ENCODE measurements at places on chromosomes 6 and 20.

DNA sequence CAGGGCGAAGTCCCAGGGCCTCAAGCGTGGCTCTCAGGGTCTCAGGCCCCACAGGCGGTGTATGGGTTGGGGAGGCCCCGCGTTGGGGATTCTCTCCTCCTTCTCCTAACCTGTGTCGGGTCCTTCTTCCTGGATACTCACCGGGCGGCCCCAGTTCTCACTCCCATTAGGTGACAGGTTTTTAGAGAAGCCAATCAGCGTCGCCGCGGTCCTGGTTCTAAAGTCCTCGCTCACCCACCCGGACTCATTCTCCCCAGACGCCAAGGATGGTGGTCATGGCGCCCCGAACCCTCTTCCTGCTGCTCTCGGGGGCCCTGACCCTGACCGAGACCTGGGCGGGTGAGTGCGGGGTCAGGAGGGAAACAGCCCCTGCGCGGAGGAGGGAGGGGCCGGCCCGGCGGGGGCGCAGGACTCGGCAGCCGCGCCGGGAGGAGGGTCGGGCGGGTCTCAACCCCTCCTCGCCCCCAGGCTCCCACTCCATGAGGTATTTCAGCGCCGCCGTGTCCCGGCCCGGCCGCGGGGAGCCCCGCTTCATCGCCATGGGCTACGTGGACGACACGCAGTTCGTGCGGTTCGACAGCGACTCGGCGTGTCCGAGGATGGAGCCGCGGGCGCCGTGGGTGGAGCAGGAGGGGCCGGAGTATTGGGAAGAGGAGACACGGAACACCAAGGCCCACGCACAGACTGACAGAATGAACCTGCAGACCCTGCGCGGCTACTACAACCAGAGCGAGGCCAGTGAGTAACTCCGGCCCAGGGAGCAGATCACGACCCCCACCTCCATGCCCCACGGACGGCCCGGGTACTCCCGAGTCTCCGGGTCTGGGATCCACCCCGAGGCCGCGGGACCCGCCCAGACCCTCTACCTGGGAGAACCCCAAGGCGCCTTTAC is at the start of gene HLA-G:
HLA-G (plus strand) TSS at position 247 of the 892 bp plus-strand sequence; CDS start at position 267, 20 bp downstream.
- no peak for DNase-seq

DNA sequence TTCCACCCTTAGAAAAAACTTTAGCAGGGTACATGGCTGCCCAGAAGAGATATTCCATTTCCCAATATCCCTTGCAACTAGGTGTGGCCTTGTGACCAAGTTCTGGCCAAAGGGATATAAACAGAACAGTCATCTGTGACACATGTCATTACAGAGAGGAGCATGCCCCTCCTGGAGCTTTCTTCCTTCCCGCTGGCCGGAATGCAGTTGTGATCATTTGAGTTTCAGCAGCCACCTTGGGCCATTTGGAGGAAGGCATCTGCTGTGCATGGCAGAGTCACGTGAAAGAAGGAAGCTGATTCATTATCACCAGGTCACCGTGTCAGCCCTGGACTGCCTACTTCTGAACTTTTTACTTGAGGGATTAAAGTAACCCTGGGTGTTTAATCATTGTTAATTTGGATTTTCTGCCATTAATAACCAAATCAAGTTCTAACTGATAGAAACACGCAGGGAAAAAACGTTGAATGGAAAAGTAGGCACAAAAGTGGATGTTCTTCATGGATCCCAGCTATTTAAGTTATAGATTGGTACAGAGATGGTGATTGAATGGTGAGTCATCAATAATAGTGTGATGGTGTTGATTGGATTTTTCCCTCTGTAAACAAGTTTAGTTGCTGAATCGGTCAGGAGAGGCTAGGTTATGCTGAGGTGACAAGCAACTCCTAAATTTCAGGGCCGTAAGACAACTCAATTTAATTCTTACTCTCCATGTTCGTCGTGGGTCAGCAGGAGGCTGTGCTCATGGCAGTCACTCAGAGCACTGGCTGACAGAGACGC is 80.7 kb upstream of the CCDC167 start:
- DNase-seq: no peak

DNA sequence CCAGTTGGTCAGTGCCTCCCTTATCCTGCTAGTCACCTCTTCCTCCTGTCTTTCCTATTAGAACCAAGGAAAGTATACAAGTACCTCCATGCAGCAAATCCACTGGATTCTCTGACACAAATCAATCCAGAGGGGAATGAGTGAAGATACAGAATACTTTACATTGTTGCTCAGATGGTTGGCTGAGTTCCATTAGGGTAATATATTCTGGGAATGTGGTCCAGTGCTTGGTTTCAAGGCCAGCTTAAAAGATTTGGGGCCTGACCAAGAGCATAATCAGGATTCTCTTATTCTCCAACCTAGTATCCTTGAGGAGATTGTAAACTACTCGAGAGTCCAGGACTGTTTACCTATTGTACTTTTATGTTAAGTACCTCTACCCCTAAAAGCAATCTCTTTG is 23.0 kb downstream of the CARMIL1 start:
- DNase-seq: no peak

DNA sequence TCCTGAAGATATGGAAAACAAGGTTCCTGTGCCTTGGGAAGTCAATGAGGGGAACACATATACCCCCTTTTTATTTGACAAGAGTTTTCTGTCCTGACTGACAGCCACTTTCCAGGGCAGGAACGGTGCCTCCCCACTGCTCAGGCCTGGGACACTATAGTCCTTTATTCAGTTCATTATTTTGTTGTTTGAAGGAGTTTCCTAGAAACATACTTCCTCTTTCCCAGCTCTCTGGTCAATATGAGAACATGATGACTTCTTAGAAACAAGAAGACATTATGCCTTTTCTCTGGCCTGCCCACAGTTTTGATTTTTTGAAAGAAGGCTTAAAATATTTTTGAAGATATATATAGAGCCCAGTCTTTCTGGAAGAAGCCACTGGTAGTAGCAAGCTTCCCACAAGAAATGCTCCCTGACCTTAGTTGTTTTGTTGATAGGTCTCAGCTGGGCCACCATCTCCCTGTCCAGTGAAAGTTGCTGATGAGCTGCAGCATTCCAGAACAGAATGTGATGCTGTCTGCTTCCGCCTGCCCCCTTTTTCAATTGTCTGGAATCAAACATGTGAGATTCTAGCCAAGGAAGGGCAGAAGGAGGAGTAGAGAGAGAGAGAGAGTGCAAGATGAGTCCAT is 350.0 kb upstream of the PRND start:
- no peak for DNase-seq

- DNase-seq: no peak
Observed at GRCh38 chr6:3371222-3371949, 85.5 kb downstream of the SLC22A23 start.

- DNase-seq: no peak
Observed at GRCh38 chr6:5072440-5072839, 12.7 kb upstream of the PPP1R3G start.

DNA sequence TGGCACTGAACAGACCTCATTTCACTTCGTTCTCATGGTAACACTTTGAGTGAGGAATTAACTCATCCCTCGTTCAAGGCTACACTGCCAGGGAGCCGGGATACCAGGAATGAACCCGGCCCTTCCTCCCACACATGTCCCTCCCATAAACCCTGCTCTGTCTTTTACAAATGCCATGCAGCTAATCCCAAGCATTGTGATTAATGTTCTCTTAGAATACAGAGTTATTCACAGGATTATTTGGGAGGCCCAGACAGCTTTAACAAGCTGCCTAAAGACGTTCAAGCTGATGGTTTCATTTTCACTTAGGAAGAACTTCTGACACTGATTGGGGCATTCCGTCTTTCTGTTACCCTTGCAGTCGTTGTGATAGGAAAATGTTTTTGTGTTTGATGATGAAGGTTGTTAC is 42.5 kb upstream of the CD83 start:
- DNase-seq: no peak

DNA sequence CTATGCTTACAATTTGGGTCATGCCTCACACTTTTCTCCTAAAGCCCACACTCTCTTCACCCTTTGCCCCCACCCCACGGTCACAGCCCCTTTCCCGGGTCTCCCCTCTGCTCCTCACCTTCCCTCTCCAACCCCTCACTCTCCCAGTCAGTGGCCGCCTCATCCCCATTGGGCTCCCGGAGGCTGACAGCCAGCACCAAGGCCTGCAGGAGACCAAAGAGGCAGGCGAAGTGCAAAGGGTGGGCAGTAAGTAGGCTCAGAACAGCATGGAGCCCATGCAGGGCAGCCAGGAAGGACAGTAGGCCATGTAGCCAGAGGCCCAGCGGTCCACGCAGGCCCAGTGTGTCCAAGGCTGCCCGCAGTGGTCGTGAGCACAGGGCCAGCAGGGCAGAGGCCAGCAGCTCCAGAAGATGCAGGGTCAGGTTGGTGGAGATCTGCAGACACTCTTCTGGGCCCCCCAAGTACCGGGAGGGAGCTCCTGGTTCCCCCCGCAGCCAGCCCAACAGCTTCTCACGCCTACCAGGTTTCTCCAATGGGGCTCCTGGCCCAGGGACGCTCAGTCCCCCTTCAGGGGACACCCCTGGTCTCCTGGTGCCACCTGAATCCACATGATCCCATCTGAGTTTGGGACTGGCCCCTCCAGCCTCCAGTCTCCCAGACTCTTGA is 1.5 kb downstream of the C6orf47 start:
- DNase-seq: no peak
